ENCODE measurements at places on chromosomes 1 and 21.

GRCh38 chr1:165686121-165686970 is 12.0 kb downstream of the ALDH9A1 start:
- DNase-seq: no peak

- no peak for DNase-seq
These were observed 15.4 kb downstream of the COL9A2 start for GRCh38 chr1:40301541-40302299.

DNA sequence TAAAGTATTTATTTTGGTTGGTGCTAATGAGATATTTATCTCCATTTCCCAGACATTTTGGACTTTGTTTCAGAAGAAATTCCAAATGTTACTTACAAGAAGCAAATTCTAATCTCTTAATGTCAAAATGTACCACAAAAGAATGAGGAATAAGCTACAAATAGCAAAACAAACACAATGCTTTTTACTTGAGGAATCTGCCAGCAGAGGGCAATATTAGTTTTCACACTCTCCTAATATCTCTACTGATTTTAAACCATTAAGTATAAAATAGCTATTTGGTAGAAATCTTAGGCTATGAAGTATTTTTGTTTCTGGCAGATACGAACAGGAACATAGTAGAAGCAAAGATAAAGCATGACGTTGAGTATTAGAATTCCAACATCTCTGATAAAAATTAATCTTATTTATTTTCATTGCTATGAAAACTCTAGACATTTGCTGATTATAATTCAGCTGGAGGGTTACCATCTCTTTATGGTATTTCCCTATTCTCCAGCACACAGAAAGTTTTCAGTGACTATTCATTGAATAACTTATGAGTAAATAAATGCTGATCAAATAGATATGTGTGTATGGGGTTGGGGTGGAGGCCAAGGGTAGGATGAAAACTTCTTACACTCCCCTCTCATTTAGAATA is 13.4 kb upstream of the HMCN1 start:
- DNase-seq: no peak

DNA sequence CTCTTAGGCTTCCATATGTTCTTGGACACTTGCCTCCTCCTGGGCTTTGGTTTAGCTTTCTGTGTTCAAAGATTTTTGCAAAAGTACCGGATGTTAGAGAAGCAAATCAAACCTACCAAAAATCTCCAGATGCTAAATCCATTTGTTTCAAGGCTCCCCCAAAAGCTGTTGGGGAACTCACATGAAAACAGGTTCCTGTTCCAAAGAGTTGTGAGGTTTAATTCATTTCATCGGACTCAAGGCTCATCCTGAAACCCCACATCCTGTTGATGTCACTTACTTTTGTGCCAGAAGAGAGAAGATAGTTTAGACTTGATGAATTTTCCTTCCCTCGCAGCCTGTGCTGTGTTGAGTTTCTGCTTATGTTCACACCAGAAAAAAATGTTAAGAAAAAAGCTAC is 41.7 kb upstream of the RXRG start:
- no peak for DNase-seq

GRCh38 chr1:22747021-22747734 is 36.5 kb downstream of the EPHB2 start:
- DNase-seq: no peak

DNA sequence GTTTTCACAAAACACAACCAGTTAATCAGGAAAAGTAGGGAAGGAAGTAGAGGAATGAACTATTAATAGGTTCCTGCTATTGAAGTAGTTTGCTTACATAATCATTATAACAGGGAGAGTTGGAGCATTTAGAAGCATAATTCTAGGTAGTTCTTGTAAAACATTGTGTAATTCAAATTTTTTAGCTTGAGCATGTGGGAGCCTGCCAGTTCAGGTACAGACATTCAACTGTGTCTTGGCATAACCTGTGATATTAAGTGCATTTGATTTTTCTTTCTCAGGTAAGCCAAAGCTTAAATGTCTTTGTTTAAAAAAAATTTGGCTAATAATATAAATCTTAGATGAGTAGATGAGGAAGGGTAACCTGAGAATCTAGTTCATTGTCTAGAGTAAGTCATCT is 3.4 kb downstream of the YTHDF2 start:
- no peak for DNase-seq

DNA sequence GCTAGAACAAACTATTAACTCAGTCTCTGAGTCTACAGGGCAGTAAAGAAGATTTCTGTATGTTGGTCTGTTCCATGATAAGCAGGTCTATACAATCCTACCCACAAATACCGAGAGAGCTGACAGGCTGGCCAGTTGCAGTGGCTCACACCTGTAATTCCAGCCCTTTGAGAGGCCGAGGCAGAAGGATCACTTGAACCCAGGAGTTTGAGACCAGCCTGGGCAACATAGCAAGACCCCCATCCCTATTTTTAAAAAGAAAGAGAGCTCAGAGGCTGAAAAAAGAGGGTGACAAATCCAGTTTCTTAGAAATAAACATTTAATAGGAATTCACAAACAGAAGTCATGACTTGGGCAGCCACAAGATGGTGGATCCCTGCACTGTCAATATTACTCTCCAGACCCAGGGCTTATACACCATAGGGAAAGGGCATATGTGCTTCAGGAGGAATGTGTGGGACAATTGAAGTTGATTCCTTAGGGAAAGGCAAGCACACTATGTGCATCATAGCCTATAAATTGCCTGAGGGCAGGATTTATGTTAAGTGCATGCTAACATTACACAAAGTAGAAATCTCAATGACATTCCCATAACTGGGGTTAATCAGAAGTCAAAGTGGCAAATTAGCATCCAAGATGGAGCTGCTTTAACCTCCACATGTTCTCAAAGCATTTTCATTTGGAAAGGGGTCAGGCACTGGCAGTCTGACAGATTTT is 66.8 kb downstream of the SLC16A1 start:
- no peak for DNase-seq

DNA sequence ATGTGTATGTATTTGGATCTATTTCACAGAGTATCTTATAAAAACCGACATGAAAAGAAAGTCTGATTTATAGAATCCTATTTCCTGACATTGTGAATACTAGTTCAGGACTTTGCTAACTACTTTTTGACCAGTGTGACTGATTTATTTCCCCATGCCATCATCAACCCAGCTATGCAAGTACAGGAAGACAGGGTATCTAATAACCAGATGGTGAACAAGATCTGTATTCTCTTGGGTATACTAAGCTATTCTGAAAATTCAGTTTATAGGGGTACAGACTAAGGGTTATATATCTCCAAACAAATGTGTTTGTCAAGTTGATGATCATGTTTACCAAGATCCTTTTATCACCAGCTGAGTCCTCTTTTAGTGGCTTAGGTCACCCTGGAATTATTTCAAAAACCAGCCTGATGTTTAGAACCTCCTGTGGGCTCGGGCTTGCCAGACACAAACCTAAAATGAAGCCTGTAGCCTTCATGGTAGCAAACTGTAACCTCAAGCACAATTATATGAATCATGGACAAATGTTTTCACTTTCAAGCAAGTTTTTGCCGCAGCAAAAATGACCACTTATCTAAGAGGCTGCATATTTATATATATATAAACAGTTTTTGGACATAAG is 185.1 kb downstream of the FGGY start:
- no peak for DNase-seq

- no peak for DNase-seq
These were observed 134.7 kb upstream of the VANGL1 start for GRCh38 chr1:115506924-115507589.

GRCh38 chr1:19683351-19683750 is 18.7 kb downstream of the HTR6 start:
- no peak for DNase-seq

DNA sequence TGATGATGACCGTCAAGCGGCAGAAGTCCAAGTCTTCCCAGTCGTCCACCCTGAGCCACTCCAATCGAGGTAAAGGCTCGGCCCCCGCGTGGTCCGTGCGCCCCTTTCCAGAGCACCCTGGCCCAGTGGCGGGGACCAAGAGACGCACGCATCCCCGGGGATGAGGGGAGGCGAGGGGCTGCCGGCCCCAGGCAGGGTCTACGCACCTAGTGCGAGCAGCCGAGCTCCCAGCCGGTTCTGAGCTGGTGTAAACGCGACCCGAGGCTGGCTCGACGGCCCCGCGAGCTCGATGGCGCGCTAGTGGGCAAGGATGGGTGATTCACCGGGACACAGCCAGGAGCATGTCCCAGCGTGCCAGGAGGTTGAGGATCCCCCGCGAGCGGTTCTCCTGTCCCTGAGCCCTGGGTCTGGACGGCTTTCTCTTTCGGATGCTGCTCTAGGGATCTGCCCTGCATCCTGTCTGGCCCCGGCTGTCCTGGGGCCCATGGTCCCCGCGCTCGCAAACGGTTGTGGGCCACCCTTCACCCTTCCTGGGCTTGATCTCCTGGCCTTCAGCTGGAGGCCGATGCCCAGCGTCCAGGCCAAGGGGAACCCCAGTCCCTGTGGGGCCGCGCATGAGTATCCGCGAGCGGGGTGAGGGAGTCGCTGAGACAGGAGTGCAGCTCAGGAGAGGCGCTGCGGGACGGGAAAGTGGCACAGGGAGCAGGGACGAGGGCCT is 689 bp downstream of the PKP1 start:
- no peak for DNase-seq

- no peak for DNase-seq
These were observed 255.3 kb upstream of the CAMK1G start for GRCh38 chr1:209328196-209328595.

DNA sequence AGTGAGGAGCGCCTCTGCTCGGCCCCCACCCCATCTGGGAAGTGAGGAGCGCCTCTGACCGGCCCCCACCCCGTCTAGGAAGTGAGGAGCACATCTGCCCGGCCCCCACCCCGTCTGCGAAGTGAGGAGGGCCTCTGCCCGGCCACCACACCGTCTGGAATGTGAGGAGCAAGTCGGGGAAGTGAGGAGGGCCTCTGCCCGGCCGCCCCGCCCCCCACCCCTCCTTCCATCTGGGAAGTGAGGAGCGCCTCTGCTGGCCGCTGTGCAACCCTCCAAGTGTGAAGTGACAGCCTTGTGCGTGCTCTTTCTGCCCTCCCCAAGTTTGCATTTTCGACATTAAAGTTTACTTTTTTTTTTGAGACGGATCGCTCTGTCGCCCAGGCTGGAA is 5.1 kb upstream of the ZZZ3 start:
- DNase-seq: no peak

DNA sequence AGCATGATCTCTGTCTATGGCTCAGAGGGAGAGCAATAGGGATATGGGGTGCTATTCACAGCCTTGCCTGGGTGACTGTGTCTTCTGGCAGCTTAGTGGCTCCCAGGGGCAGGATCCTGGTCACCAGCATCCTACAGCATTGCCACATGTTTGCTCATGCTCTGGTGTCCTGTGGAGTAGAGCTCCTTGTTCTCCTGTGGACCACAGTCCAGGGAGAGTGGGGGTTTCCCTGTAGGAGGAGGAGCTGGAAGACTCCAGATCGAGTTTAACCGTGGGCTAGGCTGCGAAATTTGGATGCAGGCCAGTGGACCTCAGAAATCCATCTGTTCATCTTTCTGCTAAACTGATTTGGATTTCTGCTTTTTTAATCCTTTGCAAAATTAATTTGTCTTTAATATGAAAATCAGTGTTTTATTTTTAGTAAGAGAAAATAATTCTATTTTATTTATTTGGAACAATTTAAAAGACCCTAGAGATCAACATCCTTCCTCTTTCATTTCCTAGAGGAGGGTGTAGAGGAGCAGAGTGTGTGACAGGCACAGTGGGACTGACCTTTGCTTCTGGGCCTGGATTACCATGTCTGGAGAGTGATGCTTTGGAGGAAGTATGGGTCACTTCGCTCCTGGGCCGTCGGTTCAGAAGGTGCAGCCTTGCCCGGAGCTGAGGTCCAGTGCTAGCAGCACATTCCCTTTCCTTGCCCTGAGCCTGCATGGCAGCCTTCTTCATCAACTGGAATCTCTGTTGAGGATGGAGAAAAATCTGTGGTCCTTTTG is 17.4 kb downstream of the ADARB1 start:
- no peak for DNase-seq

GRCh38 chr1:170146720-170147263 is 1.0 kb downstream of the NTMT2 start:
- DNase-seq: no peak

DNA sequence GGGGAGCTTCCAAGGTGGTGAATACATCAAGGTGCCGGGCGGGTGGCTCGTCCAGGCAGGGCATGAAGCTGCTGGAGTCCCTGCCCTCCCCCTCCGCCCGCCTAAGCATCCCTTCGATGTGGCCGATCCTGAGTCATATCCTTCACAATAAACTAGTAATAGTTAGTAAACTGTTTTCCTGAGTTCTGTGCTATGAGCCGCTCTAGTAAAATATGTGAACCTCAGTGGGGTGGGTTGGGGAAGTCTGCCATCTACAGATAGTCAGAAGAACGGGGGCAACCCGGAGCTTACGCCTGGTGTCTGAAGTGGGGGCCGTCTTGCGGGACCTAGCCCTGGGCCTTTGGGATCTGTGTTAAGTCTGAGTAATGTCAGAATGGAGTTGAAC is 21.6 kb downstream of the C2CD2 start:
- DNase-seq: no peak

DNA sequence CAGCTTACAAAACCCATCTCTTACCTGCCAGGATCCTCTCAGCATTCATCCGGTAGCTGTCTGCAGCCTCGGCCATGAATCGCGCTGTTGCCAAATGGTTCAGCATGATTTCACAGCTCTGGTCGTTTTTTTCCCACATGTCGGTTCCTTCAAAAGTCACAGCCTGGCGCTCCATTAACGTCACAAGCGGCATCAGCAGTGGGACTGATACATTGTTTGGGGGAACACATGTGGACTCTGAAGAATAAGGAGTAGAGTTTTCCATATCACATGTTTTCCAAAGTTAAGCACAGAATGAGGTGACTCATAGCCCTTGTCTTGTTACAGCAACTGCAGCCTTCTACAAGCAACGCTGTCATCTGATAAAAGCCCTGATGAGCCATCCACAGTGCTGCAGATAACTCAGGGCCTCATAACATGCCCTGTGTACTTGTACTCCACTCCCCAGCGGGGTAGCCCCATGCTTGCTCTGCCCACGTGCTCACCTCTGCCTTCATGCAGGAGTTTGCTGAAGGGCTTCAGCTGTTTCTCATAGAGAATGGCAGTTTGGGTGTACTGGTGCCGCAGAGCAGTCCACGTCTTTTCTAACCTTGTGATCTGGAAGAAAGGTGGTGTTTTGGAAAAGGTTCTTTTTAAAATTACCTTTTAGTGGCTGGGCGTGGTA is 114.2 kb downstream of the BCAR3 start:
- DNase-seq: peak; percentile 10

- DNase-seq: no peak
These were observed 97.3 kb downstream of the TAS1R2 start for GRCh38 chr1:18761948-18762840.
